ENCODE measurements at places on chromosomes 1 and 21.
A peak's percentile ranks its signal among the peaks of the same experiment; 100 is the strongest.

- DNase-seq, result no peak
These were observed 115.4 kb downstream of the CRYAA start for GRCh38 chr21:43284238-43284637.

GRCh38 chr1:156097499-156098178 is 15.4 kb upstream of the MEX3A start:
- no peak for DNase-seq

- no peak for DNase-seq
These were observed 682.4 kb downstream of the ADGRL2 start for GRCh38 chr1:82483146-82483545.

DNA sequence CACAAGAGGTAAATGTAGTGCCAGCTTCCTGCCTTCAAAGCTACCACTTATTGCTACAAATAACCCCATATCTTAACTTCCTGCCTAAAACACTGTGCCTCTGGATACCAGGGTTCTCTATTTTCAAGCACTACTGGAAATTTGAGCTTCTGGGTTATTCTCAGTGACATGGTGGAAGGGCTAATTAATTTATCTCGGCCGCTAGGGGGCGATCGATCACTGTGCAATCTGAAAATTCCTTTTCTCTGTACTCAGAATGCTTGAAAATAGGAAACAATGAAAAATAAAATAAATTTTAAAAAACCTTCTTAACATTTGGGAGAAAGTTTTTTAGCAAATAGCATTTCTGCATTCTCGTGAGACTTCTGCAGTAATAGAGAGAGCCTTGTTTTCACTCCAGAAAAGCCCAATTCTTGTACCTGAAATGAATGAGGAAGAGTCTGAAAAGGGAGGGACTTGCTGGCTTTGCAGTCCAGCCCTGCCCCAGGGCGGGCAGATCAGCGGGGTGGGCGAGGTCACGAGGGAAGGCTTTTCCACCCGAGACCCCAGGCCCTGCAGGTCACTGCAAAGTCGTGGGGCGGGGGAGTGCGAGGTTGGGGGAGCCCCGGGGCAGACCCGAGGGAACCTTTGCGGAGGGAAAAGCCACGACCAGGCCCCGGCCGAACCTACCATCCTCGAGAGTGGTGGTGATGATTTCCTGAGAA is 276.7 kb downstream of the PCP4 start:
- DNase-seq, result peak; percentile 12

DNA sequence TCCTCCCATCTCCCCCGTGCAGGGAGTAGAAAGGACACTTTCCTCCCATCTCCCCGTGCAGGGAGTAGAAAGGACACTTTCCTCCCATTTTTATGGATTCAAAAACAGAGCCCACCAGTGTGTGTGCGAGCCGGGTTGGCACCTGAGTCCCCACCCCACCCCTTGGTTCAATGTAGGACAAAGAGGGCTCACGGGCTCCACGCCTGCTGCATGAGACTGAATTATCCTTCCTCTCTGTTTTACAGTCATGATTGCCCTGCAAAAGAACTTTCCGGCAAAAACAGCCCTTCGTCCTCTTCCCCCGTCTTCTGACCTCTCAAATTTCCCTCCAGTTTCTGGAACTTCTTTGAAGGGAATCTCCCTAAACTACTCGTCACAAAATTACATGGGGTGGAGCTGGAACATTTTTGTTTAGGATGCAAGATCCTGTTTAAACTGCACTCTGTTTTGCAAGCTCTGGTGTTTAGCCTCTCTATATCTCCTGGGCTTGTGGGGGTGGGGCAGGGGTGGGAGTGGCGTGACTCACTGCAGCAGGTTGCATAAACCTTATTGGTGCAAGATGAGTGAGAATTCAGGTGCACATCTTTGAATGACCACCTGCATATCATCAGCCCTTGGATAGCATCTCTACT is 99.8 kb downstream of the PSMG1 start:
- DNase-seq, result no peak

DNA sequence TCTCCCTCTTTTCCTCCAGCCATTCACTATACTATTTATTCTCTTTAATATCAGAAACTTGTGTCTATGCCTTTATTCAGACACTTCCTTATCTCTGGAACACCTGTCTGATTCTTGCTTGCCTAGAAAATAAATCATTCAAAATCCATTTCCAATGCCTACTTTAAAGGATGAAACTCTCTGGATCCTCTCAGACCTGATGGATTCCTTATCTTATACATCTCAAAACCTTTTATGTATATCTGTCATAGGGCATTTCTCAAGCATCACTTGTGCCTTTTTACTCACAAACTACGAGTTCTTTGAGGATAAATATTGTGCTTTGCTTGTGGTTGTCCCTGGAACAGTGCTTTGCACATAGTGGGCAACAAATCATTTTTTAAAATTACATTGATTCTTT is 3.8 kb upstream of the ATP6V1G3 start:
- no peak for DNase-seq

DNA sequence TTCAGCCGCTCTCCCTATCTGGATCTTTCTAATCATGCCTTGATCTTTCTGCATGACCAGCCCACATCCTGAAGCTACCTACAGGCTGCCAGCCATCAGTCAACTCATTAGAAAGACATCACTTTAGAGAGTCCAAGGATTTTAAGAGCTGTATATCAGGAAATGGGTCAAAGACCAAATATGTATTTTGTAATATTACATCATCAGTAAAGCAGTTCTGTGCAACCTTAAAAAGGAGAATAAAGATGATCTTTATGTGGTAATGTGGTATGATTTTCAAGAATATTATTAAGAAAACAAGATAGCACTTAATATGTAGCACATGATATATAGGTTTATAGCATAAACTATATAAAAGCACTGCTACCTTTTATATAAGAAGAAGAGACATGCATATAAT is 47.6 kb downstream of the SLC30A7 start:
- DNase-seq, result no peak

DNA sequence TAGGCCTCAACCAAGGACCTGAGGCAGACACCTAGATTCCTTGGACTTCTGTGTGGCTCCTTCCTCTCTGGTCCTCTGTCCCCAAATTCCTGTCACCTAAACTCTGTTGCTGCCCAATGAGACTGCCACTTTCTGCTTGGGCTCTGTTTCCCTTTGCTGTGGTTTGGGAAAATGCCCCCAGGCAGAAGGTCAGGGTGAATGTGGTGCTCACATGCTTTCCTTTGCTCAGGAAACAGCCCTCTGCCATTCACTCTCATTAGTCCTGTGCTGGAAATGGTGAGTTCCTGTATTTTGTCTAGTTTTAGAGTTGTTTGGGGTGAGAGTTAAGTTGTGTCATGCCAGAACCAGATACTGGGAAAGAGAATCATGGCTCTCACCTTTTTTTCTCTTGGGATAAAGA is 22.7 kb upstream of the SHE start:
- DNase-seq, result no peak

- no peak for DNase-seq
These were observed 1.9 kb downstream of the ITPKB start for GRCh38 chr1:226736908-226737818.

- no peak for DNase-seq
These were observed 103.2 kb upstream of the SLC25A33 start for GRCh38 chr1:9435854-9436640.

- DNase-seq, result no peak
These were observed 22.8 kb upstream of the CSF1 start for GRCh38 chr1:109887884-109888283.

DNA sequence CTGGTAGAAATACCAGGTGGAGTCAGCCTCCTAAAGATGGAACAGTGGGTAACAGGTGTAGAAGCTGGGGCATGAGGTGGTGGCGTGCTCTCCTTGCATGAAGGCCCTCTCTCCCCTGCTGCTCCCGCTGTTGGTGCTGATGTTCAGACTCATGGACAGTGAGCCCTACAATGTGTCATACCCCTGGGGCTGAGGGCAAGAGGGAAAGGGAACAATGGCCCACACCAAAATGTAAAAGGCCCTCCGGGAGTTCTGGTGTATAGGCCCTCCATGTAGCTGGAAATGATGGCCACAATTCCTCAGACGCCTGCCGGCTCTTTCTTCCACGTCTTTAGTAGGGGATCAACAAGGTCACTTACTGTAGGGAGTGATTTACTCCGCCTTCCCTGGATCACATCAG is 194.9 kb downstream of the DYRK1A start:
- DNase-seq, result no peak

- DNase-seq, result no peak
These were observed 72.3 kb downstream of the SIPA1L2 start for GRCh38 chr1:232557502-232558191.

GRCh38 chr1:74237787-74238186 is 2.6 kb downstream of the TNNI3K start:
- DNase-seq, result no peak

GRCh38 chr1:65467536-65467935 is 47.1 kb downstream of the LEPR start:
- DNase-seq, result no peak

GRCh38 chr1:89041119-89041641 is 18.5 kb upstream of the GBP3 start:
- no peak for DNase-seq

GRCh38 chr1:193588311-193589082 is 402.1 kb upstream of the B3GALT2 start:
- no peak for DNase-seq

DNA sequence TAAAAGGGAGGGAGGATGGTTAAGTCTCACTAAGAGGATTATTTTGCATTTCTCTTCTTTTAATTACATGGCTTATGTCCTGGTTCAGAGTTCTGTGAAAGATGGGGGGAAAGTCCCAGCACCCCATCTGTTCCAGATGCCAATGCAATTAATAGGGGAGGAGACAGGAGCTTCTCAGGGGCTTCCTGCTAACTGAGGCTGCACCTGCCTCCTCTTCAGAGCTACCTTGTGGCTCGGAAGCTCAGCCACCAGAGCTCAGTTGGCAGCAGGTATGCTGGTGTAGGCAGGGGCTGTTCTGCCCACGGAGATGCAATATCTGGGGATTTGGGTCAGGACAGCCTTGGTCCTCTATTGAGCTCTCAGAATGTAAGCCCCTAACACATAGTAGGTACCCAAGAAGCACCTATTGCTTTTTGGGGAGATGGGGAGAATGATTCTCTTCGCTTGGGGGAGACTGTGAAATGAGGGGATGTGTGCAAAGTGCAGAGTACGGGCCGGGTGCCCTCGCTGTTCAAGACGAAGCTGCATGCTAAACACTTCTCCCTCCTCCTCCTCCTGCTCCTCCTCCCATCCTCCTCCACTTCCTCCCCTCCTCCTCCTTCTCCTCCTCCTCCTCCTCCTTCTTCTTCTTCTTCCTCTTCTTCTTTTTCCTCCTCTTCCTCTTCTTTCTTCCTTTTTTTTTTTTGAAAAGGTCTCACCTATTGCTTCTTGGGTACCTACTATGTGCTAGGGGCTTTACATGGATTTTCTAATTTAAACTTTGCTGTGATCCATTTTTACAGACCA is 279.0 kb downstream of the PTPRU start:
- no peak for DNase-seq

- no peak for DNase-seq
These were observed 143.6 kb upstream of the RAB4A start for GRCh38 chr1:229127301-229127700.

DNA sequence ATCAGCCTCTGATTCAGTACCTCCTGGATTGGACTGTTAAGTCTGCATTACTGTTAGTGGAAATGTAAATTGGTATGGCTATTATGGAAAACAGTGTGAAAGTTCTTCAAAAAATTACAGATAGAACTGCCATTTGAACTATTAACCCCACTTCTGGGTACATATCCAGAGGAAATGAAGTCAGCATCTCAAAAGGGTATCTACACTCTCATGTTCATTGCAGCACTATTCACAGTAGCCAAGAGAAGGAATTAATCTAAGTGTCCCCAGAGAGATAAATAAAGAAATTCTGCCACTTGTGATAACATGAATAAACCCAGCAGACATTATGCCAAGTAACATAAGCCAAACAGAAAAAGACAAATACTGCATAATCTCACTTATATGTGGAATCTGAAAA is 676.0 kb downstream of the PLA2G4A start:
- DNase-seq, result no peak

GRCh38 chr1:54967372-54967771 is 13.1 kb upstream of the TMEM61 start:
- no peak for DNase-seq

- no peak for DNase-seq
These were observed 25.3 kb upstream of the SDC3 start for GRCh38 chr1:30933874-30934252.

GRCh38 chr1:58629031-58629462 is 52.0 kb upstream of the TACSTD2 start:
- DNase-seq, result no peak

DNA sequence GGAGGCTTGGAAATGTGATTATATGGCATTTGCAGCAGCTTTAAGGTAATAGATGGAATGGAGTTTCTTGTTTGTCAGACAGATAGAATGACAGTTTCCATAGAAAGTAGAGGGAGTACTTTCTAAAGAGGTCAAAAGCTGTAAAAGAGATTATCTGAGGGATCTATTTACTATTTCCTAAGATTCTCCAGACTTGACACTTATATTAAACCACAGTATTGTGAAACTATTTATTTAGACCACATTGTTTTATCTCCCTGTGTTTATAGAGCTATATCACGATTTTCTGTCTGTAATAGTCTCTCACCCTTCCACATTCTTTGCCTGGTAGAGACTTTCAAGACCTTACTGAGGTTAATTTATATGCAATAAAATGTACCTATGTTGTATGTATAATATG is 66.7 kb downstream of the MAN1A2 start:
- DNase-seq, result no peak

- no peak for DNase-seq
These were observed 145.6 kb downstream of the GDAP2 start for GRCh38 chr1:117783606-117784396.
